OCI-LY7 (cell line): ENCODE measurements at places on chromosomes 1 and 21.

- no peak for DNase-seq
Observed at GRCh38 chr21:37753122-37753599, 163.1 kb downstream of the KCNJ6 start.

DNA sequence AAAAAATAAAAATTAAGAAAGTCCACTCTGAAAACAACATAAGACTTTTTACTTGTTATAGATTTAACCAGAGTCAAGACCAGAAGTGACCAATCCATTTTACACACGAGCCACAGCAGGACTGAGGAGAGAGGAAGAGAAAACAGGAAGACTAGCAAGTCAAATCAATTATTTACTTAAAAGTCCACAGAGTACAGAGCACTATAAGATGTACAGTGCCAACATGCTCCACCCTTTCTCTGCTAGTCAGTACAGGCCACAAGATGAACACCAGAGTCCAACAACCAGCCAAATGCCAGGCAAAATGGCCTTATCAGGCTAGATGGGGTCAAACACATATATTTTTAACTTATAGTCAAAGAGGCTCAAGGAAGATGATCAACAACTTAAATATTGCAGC, 19.5 kb downstream of the LUZP1 start:
- no peak for DNase-seq

DNA sequence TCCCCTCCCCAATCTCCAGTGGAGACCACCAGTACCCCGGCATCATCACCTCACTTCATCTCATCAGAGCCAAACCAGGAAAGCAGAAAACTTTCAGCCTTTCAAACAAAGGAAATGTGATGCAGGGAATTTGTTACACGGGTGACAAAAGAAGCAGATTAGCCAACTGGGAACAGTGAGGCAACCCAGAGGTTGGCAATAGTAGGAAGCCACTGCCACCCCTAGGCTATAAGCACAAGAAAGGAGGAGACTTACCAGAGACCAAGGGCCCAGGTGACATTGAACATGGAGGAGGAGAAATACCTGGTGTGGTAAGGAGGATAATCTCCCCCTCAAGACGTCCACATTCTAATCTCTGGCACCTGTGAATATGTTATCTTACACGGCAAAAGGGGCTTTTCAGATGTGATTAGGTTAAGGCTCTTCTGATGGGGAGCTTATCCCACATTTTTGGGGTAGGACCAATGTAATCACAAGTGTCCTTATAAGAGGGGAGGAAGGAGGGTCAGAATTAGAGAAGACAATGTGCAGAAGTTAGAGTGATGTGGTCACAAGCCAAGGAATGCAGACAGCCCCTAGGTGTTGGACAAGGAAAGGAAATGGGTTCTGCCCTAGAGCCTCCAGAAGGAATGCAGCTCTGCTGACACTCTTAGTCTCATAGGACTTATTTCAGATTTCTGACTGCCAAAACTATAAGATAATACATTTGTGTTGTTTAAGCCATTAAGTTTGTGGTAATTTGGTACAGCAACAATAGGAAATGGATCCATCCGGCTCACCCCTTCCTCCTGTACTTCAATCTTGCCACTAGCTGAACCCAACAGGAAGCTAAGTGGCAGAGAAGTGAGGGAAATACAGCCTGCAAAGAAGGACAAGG, 83.6 kb upstream of the VAV3 start:
- DNase-seq: no peak

- DNase-seq: peak; percentile 38
Observed at GRCh38 chr1:107936498-107937481, 28.2 kb downstream of the VAV3 start.

- no peak for DNase-seq
Observed at GRCh38 chr1:42482635-42483153, 19.6 kb downstream of the CCDC30 start.

GRCh38 chr1:210328032-210328745, 513 bp upstream of the HHAT start:
- DNase-seq: no peak

- DNase-seq: no peak
Observed at GRCh38 chr1:190147616-190148015, 330.0 kb downstream of the BRINP3 start.

DNA sequence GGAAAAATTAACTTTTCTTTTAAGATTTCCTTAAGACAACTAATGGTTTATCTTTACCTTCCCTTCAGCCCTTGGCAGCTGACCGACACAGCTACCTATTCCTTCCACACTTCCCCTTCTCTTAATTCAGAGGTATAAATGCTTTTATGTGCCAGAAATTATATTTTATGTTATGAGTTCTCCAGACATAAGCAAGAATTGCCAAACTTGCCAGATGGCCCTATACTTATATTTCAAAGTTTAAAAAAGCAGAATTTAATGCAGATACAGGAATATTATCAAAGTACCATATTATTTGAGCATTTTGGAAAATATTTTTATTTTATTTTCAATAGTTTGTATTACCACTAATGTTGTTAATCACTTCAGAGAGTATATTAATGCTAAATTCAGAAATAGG, 445.0 kb downstream of the PTBP2 start:
- DNase-seq: no peak

DNA sequence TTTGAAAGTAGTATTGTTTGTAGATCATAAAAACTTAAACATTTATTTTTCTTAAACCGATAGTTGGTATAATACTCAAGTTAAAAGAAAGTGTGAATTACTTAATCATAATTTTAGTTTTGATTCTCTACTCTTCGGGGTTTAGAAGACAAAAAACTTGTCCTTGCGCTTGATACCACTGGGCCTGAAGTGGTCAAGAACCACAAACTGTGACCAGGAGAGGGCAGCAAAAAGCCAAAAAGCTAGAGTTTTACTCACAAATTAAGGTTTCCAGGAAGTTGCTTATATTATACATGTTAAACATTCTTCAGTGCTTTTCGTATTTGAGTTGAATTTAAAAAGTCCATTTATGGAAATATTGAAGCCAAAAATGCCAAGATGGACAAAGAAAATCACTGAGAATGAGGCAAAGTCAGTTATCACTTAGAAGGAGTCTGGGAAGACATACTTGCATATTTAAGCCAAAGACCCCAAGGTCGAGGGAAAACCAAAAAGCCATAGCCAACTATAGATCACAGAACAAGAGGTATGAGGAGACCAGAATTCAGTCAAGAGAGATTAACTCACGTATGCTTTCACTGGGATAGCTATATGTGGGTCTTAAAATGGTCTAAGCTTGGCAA, 34.2 kb downstream of the EFCAB7 start:
- peak; percentile 54 for DNase-seq

DNA sequence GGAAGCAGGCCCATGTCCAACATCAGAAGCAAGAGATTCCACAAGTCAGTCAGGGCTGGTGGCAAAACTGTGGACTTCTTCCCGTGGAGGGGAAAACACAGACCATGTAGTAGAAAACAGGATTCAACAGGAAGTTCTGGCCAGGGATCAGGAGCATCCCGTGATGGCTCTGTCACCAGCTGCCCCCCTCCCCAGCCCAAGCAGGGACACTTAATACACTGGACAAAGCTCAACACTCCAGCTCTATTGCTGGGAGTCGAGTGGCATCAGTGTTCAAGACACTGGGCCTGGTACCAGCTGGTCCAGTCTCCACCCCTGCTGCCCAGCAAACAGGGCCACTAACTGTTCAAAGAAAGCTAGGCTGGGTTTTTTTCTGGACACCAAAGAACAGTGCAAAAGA, 3.7 kb downstream of the SLC45A3 start:
- no peak for DNase-seq

DNA sequence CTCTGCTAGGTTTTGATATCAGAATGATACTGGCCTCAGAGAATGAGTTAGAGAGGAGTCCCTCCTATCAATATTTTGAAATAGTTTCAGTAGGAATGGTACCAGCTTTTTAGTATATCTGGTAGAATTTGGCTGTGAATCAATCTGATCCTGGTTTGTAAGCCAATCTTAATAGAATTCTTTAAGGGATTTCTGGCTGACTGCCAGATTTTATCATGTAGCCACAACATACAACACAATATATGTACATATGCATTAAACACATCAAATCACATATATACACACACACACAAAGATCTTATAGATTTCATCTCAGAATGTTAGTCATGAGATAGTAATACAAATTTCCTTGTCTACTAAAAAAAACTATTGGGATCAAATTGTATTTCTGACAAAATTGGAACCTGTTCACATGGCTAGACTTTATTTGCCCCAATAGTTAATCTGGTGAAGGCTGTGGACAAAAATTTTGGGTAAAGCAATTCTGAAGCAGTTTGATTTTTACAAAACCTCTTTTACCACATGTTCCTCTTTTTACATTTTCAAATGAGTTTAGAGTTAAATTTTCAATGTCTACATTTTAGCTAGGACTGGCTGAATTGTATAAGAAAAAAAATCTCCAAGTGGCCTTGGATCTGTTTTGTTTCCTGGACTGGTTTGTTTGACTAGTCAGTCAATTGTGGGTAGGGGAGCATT, 151.7 kb downstream of the FASLG start:
- DNase-seq: no peak

DNA sequence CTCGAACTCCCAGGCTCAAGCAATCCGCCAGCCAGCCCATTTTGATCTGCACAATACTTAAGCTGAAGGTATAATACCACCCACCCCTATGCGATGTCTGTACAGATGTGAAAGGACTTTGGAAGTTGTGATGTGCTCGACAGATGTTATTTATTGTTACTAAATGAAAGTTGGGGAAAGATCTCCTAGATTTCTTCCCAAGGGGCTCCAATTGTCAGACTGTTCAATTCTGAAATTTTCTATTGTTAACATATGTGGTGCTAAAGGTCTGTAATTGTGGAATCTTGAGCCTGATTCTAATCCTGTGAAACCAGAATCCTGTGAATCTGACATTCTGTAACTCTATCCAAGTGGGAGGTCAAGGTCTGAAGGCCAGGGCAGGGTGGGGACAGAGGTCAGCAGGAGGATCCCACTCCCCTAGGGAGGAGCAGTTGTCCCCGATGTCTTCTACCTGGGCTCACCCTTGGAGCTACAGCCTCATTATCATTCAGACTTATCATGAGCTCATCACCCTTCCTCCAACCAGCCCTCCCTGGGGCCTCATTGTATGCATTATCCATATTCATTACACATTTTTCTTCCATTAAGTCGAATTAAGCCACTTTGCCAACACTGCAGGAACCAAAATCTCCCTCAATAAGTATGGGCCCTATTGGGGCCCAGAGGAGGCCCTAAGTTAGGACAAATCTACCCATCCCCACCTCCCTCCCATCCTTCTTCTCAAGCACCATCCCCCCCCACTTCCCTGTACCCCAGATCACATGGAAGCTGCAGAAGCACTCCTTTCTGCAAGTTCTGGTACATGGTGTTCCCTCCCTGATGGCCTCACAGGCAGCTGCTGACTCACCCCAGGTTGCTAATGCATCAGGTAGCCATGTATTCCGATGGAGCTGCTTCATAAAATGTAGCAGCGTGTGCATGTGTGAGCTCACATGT, 32.3 kb downstream of the SHISAL2A start:
- no peak for DNase-seq

DNA sequence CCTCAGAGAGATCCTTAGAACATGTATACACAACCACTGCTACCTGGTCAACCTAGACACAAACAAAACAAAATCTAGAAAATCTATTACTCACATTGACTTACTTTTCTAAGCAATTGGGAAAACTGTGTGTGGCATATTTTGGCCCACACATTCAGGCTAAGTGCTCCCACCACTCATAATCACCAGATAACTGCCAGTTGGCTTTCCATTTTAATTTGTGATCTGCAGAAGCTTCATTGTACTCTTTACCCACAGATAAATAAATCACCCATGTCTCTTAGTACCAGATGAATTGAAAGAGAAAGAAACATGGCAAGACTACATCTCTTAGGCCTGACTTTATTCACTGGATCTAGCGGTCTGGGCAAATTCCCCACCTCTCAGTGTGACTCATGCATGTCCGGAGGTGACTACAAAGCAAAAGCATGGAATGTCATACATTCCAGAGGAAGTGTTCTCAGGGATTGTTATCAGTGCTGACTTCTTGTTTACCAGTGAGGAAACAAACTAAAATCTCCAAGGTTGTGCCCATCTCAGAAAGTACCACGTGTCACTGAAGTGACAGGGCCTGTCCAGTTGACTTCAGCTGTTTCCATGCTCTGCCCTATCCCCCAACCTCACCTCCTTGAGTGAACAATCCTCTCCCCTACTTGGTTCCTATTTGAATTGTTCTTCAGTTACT, 52.4 kb upstream of the BCL10 start:
- DNase-seq: no peak
